HCEC 1CT (cell line): ENCODE measurements at places on chromosomes 1 and 21.

- no peak for DNase-seq
These were observed 122.2 kb upstream of the BEND5 start for GRCh38 chr1:48898894-48899293.

DNA sequence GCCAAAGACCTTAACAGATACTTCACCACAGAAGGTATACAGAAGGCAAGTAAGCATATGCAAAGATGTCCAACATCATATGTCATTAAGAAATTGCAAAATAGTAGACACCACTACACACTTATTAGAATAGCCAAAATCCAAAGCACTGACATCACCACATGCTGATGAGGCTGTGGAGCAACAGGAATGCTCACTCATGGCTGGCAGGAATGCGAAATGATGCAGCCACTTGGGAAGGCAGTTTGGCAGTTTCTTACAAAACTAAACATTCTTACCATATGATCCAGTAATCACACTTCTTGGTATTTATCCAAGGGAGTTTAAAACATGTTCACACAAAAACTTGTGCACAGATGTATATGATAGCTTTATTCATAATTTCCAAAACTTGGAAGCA is 261.2 kb upstream of the AJAP1 start:
- DNase-seq: no peak

DNA sequence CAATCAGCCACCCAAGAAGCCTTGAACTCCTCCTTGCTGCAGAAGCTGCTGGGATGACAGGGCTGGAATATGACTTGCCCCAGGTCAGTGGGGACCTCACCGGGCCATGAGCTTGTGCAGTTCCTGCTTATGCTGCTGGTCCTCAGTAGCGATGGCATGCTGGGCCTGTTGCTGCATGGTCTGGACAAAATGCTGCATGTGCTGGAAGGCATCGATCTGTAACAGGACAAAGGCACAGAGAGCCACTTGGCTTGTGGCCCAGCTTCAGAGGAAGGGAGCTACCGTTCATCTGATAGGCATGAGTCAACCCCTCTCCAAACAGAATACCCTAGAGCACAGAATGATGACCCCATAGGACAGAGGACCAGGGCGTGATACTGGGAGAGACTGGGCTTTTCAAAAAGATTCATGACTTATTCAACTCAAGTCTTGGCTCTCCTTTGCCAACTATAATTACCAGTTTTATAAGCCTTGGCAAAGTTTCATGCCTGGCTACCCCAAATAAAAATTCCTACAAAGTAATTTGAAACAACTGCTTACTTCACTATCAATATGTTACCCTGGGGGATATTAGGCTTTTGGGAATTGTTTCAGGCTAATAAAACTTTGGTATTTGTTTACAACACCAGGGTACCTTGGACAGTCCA is 34.7 kb upstream of the EXOSC10 start:
- peak; percentile 52 for DNase-seq

- DNase-seq: no peak
These were observed 69.3 kb upstream of the WARS2 start for GRCh38 chr1:119209596-119210295.

DNA sequence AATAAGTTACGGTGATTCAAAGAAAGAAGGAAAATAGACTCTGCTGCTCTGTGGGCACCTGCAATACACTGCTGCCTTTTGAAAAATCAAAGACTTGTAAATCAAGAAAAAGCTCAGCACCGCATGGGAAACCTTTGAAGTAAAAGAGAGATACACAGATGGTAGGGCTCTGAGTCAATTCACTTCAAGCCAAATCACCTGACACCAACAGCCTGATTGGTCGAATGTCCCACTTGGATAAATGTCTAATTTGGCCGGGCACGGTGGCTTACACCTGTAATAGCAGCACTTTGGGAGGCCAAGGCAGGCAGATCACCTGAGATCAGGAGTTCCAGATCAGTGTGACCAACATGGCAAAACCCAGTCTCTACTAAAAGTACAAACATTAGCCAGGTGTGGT is 19.2 kb upstream of the RCAN3 start:
- no peak for DNase-seq

DNA sequence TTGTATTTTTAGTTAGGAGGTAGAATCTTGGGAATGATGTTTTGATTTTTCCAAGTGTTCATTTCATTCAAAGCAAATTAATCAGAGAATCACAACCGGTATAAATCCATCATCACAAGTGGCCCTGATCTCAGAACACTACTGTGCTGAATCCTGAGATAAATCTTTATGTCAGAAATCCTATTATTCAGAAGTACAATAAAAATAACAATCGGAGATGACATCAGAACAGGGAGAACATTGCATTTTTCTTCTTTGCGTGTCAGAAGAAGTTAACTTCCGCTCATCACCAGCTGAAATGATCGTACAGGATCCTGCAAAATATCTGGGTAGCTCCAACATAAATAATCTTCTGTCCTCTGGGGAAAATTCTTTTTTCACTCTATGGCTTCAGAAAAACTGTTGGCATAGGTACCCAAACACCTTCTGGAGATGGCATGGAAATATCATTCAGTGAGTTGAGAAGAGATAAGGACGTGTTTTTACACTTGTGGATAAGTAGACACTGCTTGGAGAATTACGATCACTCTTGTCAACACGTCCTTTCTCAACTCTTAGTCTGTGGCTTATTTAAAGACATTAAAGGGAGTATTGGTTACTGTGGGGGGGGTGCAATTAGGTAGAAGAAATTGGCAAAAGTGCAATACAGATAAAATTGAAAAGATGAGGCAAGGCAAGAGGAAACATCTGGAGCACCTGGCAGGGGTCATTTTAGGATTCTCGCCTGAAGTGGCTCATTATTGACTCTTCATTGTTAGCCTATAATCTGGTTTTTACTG is 46.9 kb upstream of the SMYD2 start:
- DNase-seq: no peak

DNA sequence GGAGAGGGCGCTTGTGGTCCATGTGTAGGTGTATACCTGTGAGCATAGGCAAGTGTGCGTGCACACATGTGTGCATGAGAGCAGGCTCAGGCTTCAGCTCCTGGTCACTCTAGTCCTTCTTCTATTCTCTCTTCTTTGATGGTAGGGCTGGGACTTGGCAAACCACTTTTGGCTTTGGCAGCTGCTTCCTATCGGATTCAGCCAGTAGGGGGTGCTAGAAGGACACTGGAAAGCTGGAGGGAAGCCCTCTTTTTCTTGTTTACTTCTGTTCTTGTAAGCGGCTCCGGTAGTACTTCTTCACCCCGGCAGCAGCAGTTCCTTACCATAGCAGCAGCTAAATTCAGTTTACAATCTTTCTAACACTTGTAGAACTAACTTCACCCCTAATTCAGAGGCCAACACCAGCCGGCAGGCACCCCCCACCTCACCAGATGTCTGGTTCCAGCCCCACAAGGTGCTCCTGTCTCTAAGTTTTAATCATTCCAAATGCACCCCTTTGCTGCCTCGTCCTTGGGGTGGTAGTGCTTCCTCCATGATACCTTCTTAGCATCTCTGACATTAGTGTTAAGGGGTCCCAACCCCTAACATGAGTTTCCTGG is 25.1 kb downstream of the NENF start:
- DNase-seq: peak; percentile 48

- DNase-seq: no peak
These were observed 180.8 kb upstream of the CAMK1G start for GRCh38 chr1:209402697-209403096.

GRCh38 chr1:206447422-206447765 is 22.9 kb upstream of the IKBKE start:
- no peak for DNase-seq

GRCh38 chr1:12143631-12144155 is 23.1 kb upstream of the TNFRSF1B start:
- DNase-seq: peak; percentile 99

- DNase-seq: no peak
These were observed 159.1 kb upstream of the KCNK2 start for GRCh38 chr1:214923278-214923915.

GRCh38 chr1:226216056-226216455 is 7.4 kb upstream of the MIXL1 start:
- DNase-seq: no peak

DNA sequence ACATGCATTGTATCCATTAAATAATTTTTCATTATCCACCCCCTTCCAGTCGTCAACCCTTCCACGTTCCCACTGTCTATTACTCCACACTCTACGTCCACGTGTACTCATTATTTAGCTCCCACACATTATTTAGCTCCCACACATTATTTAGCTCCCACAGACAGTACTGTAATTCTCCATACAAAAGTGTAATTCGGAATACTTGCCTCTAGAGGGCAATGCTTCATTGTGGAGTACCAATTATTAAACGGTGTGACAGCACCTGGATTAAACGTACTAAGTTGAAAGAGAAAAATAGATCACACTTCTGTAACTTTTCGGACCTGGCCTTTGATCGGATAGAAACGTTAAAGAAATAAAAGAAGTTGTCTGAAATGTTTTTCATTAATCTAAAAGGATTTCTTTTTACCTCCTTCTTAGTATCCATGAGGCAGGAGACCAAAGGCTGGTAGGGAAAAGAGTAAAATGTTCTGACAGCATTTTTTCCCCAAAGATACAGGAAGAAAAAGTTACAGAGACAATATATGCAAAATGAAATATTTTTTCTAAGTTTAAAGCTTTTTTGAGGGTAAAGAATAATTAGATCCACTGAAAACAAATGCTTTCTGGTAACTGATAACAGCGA is 99.2 kb downstream of the LHX8 start:
- DNase-seq: peak; percentile 7

- no peak for DNase-seq
These were observed 2.1 kb downstream of the SLC66A1 start for GRCh38 chr1:19313961-19314882.

DNA sequence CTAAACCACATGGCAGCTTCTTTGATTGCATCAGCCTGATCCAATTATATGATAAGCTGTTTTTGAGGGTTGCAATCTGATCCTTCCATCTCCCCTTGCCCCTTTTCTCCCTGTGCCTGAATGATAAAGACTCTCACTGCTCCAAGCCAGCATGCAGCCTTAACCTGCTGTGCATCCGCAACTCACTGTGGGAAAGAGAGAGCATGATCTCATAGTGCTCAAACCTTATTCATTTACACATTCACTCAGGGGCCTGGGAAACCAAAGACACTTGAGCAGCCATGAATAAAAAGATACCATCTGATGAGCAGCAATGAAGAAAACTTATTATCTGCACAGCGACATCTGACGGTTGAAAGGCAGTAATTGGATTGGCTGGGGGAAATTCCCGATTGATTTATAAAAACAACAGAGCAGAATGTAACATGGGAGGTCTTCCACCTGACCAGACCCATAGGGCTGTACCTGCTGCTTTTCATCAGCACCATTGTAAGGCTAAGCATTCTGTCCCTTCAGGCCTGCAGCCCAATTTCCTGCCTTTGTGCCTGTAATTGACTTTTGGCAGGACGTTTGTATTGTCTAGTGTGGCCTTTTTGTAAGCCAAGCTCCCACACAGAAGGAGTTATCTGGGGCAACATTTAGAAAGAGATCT is 62.5 kb downstream of the KIAA0040 start:
- no peak for DNase-seq

DNA sequence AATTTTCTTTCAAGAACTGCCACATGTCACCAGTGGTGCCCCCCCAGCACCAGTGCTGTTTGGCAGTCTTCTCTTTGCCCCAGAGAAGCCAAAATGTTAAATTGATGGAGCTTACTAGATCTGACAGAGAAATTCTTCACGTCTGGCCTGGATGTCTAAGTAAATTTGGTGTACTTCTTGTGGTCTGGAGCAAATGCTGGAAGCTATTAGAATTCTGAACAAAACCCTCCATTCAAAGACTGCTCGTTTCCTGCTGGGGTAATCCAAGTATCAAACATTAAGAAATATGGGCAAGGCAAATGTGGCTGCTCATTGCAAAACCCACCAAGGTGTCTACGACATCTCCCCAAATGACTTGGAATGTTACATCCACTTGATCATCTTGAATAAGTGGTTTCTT is 92.3 kb downstream of the ROR1 start:
- no peak for DNase-seq

DNA sequence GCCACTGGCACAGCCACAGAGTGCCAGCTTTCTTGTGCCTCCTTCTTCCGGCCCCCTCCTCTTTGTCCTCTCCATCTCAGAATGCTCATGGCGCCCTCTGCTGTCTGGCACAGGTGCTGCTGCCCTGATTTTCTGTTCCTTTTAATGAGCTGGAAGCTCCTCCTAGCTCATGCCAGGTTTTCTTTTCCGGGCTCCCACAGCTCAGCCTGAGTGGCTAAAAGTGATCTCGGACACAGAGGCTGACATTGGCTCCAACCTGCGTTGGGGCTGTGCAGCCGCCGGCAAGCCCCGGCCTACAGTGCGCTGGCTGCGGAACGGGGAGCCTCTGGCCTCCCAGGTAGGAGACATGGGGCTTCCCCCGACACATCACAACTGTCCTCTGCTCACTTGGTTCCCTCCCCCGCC is 18.7 kb downstream of the CNTN2 start:
- DNase-seq: peak; percentile 42

GRCh38 chr1:235098547-235098946 is 30.1 kb downstream of the TOMM20 start:
- DNase-seq: no peak

DNA sequence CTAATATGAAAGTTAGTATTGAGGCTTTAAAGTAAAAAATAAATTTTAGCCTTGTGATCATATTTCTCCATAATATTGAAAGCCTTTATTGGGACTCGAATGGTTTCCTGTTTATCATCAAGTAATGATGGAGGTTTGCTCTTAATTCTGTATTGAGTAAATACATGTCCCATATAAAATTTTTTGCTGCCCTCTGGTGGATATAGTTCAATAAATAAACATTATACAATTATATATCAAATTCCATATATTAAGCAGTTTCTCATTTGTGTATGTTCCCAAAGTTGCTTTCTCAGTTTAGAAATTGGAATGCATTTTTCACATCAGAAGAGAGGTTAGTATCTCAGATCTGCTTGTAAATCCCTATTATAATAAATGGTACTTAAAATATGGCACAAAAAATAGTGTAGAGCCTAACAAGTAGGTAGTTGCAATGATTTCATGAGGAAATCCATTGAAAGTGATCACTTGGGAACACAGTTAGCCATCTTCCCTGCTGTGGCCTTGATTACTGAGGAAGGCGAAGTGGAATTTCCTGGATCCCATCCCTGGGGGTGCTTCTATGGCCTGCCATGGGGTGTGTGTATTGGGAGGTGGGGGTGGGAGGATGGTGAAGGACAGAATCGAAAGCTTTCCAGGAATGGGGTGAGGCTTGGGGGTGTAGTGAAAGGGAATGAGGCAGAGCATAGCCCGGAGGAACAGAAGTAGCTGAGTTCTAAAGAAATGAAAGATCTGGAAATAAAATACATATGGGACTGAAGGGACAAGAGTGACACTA is 84.1 kb upstream of the C21orf91 start:
- DNase-seq: peak; percentile 60

- DNase-seq: no peak
These were observed 1.9 kb upstream of the OR2T10 start for GRCh38 chr1:248599396-248599795.

DNA sequence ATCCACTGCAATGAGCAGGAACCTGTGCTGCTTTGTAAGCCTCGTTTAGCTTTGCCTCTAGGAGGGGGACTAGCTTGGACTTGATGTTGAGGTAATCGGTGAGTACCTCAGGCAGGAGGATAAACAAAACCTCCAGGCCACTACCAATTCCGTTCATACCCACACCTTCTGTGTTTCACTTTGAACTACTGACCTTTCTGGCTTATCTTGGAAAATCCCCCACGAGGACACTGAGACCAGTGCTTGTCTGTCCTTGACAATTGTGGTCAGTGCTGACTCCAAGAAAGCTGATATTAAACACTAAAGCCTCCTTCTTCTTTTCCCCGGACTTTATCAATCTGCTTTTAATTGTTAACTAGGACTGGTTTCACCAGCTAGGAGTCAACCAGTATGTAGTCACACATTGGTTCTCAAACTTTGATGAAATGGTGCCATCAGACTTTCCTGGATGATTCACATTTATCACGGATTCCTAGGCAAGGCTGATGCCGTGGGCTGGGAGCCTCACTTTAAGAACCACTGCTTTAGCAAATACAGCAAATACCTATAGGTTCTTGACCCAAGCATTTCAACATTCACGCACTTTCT is 52.7 kb downstream of the TGFB2 start:
- DNase-seq: no peak
